Frontal cortex (tissue), 4 donors: ENCODE measurements at places on chromosomes 3 and 15.
A peak's percentile ranks its signal among the peaks of the same experiment; 100 is the strongest.

DNA sequence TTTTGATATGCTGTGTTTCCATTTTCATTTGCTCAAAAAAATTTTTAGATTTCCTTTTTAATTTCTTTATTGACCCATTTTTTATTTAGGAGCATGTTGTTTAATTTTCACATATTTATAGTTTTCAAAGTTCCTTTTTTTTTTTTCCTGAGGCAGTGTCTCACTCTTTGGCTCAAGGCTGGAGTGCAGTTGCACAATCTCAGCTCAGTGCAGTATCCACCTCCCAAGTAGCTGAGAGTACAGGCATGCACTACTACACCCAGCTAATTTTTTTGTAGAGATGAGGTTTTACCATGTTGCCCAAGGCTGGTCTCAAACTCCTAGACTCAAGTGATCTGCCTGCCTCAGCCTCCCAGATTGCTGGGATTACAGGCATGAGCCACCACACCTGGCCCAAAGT is 36.2 kb downstream of the PFN2 start:
- no peak for DNase-seq

DNA sequence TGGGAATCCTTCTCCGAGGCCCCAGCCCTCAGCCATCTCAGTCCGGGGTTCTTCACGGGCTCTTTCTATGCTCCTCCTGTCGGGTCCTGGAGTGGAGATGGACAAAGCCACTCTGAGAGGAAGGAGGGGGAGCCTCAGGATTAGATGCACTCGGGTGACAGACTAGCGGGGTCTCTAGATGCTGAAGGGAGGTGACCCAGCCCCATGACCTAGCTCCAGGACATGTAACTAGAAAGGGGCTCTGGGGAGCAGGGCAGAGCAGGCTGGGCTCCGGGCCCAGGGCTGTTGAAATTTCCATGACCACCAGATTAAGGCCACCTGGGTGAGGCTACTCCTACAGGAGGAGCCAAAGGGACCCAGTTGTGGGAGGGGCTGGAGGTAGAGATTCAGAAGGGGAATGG is 14.8 kb upstream of the SKIC8 start:
- no peak for DNase-seq

DNA sequence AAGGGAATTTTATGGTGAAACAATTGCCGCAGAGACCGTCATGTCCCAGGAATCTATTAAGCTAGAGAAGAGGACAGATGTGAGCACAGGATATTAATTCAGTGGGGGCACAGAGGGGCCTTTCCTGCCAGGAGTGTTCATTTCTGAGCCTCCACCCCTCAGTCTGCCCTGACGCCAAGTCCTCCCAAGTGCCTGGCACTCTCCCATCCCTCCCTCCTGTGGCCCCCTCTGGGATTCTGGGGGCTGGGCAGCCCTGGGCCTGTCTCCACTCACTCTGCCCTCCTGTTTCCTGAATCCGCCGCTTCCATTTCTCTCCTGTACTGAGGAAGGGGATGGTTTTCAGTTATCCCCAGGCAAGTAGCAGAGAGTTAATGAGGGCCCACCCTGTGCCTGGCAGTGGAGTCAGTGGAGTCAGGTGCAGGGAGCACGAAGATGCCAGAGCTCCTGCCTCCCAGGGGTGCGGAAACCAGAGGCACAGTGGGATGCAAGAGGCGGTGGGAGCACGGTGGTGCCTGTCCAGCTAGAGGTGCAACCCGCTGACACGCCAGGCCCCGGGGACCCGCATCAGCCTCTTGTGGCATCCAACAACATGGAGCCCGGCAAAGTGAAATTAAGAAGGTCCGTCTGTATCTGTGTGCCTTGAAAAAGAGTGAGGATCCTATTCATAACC is 212.5 kb downstream of the XXYLT1 start:
- no peak for DNase-seq

- no peak for DNase-seq
Measured at GRCh38 chr15:78304216-78305066, 5.0 kb upstream of the SKIC8 start.

- no peak for DNase-seq
Measured at GRCh38 chr3:124206225-124207055, 214.5 kb upstream of the ROPN1 start.

- DNase-seq, result peak; percentile 61
Measured at GRCh38 chr15:82952158-82953081, at the start of gene HOMER2. Gene HOMER2, minus strand, starts transcription at chr15:82952720. Its CDS starts 185 bp downstream, at chr15:82952535.

GRCh38 chr3:77052733-77053670 is 13.1 kb downstream of the ROBO2 start:
- no peak for DNase-seq

DNA sequence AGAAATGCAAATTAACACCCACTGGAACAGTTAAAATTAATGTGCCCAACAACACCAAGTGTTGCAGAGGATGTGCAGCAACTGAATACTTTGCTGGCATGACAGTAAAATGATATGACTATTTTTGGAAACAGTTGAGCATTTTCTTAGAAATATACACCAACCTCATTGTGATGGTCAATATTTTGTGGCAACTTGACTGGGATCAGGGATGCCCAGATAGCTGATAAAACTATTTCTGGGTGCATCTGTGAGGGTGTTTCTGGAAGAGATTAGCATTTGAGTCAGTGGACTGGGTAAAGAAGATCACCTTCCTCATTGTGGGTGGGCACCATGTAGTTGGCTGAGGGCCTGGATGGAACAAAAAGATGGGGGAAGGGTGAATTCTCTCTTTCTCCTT is 57.9 kb downstream of the RPLP1 start:
- no peak for DNase-seq

GRCh38 chr3:174891524-174892203 is 32.5 kb downstream of the NAALADL2 start:
- DNase-seq, result no peak

DNA sequence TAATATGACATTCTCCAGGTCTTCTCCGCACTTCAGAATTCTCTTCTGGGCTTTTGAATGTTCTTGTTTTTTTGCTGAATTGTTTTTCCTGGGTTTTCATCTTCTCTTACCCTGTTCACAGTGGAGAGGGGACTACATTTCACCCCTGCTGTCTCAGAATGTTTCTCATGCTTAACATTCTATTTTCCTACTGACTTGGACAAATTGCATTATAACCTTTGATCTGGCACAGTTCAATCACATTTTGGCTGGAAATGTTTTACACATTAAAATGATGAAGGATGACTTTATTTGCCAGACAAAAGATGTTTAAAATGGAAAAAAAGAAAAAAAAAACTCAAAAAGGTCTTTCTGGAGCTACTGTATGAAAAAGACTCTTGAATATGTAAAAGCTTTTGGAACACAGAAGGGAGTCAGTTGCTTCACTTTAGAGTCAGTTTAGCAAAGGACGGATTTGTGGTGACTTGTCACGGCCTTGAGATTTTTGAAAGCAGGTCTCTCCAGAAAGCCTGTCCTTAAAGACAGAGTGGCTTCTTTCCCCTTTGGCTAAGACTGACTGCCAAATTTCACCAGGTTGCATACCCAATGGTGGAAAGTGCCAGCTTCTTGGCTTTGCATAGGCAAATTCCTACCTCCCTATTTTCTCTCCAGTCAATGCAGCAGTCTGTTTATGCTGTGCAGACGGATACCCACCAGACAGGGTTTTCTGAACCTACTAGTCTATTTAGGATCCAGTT is 401.0 kb upstream of the TBL1XR1 start:
- no peak for DNase-seq

DNA sequence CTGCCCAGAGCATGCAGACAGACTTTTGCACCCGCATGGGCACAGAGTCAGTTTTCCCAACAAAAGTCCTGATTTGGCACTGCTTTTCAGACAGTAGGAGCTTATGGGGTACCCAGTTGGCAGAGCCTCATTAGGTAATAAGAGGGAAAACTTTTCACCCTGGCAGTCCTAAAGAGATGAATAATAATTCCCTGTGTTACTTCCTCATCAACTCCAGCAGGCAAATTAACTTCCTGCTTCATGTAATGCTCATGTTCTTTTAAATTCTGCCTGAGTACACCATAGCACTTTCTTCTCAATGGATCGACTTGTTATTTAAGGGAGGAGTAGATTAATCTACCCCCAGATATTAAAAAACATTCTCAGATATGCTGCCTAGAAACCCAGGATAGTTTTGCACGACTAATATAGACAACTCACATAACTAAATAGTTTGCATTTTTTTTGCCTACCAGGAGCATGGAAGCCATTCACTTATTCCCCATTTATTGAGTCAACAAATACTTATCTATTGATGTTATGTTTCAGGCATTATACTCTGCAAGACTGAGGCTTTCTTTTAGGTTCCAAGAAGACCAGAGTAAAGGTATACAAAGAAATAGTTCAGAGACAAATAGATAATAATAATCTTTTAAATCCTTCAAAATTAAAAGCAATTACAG is 214.5 kb downstream of the KCNMB2 start:
- DNase-seq, result no peak

GRCh38 chr3:159346271-159346903 is 544.5 kb downstream of the MFSD1 start:
- no peak for DNase-seq

DNA sequence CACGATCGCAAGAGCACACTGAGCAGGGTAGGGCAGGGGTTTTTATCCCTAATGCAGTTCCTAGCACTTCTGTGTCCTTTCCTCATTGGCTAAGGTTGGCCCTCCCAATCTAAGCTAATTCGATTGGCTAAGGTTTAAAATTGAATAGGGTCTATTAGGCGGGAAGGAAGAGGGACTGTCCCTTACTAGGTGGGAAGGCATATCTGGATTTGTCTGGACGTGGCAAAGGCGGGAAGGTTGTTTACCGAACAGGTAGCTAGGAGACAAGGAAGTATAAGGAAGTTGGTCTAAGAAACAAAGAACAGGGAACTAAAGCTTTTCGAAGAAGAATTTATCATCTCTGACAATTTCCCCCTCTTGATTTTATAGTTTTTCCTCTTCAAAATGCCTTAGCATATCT is 24.8 kb upstream of the ATG7 start:
- no peak for DNase-seq

- DNase-seq, result no peak
Measured at GRCh38 chr3:183353421-183353820, 75.0 kb downstream of the MCF2L2 start.

DNA sequence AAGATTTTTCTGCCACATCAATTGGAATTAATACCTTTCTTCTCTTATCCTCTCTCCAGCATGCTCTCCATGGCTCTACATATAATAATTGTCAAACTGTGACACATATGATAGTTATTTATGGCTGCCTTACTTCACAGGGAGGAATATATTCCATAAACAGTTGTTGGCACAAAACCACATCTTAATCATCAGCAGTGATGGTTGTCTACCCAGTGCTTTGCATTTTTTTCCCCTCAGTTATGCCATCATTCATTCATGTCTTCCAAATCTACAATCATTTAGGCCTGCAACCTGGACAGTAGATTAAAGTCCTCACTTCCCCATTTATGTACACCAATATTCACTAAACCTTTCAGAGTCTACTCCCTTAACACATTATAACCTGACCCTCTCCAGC is 107.7 kb downstream of the THRB start:
- no peak for DNase-seq

DNA sequence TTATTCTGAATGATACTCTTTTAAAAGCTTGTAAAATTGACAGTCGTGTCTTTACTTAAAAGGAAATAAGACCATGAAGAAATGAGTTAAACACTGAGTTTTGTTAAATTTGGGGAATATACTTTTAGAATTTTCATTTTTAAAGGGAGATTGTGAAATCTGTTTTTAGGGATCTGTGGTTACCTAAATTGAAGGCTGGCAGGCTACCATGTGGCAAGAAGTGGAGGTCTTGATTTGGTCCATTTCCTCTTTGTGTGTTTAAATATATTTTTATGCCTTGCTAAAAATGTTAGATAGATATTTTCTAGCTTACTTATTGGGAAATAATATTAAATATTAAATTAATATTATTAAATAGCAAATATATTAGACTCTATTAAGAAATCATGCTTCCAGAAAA is 36.6 kb upstream of the SLC22A13 start:
- no peak for DNase-seq

GRCh38 chr15:37837276-37837675 is 97.2 kb upstream of the TMCO5A start:
- no peak for DNase-seq

- no peak for DNase-seq
Measured at GRCh38 chr3:42647821-42648459, 5.6 kb upstream of the ZBTB47 start.

DNA sequence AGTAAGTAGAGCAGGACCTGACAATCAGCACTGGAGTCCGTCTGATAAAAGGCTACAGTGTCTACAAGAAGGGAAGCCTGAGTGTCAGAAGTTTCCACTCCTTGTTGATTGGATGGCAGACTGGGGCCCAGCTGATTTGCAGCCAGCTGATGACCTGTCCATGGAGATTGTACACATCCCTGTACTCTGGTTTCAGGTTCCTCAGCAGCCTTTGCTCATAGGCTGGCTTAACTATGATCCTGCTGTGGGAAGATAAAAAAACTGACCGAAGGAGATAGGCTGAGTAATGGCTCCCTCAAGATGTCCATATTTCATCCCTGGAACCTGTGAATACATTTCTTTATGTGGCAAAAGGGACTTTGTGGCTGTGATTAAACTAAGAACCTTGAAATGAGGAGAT is 11.7 kb upstream of the LACTB start:
- no peak for DNase-seq

GRCh38 chr15:73741321-73741836 is 11.8 kb downstream of the INSYN1 start:
- no peak for DNase-seq
